ENCODE measurements at places on chromosomes 2 and 18.

DNA sequence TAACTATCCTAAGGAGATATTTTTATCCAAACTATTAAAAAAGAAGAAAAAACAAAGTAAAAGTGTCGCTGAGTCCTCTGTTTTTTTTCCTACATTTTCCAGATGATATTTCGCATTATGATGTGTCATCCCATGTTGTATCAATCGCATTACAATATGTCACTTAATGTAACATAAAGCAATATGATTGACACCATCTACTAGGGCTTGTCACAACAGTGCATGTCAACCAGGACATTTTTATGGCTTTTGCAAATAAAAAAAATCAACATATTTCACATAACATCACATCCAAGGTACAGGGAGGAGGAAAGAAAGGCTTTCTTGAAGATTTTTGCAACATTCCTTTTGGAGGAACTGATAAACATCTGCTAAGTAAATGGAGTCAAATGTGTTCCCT is 308.9 kb downstream of the ETAA1 start:
- DNase-seq: no peak

DNA sequence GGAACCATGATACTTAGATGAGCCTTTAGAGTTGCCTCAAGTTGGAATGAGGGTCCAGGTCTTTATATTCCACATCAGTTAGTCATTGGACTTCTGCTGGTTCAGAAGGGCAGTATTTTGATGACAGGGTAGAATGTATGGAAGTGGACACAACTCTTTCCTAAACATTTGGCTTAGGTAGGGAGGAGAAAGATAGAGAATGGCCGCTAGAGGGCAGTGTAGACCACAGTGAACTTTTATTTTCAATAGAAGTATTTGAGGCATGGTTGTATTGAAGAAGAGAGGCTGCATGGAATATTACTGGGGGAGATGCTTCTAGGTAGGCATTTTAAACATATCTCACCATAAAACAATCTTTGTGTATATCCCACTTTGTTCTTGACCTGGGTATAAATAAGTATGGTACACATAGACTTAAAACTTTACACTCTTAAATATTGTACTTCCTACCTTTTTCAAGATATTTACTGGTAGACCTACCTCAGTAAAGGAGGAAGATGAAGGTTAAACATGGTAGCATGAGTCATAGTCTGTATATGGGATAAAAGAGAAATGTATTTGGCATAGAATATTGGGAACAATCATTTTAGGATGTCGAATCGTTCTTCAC is 497.6 kb upstream of the FAM98A start:
- peak; percentile 6 for DNase-seq

- no peak for DNase-seq
Observed at GRCh38 chr2:105567996-105568494, 169.2 kb upstream of the FHL2 start.

- DNase-seq: no peak
Observed at GRCh38 chr2:18976168-18976961, 382.1 kb downstream of the OSR1 start.

DNA sequence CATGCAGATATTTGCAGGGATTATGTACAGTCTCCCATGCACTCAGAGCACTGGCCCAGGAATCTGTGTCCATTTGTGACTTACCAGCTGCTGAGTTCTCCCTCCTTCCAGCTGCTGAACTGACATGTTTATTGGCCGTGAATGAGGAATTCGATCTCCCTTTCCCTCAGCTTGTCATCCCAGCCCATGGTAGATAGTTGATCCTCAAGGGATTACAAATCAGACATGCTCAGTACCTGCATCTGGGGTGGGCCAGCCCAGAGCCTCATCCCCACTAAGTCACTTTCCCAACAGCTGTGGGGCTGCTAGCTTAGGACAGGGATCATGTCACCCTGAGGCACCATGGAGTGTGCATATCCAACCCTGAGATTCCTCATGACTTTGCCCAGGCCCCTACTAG is 1284.9 kb upstream of the LRRTM1 start:
- DNase-seq: no peak

GRCh38 chr2:195251214-195251613 is 405.8 kb upstream of the SLC39A10 start:
- no peak for DNase-seq

DNA sequence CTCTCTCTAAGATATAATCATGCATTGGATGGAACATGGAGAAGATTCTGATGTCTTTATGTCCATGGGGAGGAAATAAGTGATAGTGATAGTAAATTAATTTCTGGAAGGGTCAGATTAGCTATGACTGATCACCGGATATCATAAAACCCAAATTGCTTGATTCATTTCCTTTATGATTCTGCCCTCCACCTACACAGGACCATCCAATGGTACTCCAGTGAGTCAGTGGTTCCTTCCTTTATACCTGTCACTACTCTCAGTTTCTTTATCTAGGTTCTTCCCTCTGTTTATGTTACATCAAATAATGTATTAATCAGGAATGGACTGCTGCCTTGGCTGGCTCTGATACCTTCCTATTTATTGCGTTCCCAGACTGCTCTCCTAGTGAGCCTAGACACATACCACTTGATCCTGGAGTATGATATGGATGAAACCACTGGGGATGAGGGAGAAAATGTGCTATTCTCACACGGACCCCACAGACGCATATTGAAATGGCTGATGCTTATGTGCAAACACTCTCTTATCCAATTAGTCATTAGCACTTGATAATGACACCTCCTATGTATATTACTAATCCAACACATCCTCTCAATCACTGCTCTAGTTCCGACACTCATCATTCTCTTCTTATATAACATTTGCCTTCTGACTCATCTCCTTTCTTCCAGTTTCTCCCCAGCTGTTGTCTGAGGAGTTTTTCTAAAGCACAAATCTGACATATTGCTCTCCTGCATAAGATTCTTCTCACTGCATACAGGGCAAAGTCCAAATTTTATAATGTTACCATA is 315.6 kb downstream of the INSIG2 start:
- no peak for DNase-seq

- no peak for DNase-seq
Observed at GRCh38 chr2:235614176-235614860, 120.5 kb downstream of the AGAP1 start.

DNA sequence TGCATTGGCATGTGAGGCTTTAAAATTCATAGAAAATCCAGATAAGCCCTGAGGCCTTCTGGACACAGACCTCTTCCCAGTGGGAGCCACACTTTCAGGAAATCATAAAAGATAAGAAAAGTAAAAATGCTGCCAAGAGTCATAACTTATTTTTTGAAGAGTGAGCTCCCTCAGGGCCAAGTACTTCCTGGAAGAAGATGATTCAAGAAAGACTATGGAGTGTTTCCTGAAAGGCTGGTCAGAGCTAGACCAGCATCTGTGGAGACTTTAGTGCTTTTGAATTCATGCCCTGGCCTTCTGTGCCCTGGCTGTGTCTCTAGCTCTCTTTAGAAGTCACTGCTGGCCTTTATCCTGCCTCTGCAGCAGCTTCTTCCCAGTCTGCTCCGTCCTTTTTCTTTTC is 6.4 kb upstream of the XDH start:
- DNase-seq: no peak

GRCh38 chr2:180376066-180376465 is 369.0 kb upstream of the CWC22 start:
- DNase-seq: no peak

- DNase-seq: no peak
Observed at GRCh38 chr18:50099725-50100407, 95.1 kb downstream of the MYO5B start.

DNA sequence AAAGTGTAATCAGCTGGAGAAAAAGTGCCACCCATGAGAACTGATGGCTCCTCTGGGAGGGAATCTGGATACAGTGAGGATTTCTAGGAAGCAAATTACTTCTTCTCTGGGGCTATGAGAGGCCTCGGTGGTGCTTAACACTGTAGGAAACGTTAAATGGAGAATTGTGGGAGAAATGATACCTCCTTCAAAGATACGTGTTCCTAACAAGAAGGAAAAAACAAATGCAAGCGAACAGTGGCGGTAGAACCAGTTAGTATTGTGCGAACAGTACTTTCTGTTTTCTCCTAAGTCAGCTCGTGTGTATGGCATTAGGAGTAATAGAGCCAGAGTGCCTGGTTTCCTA is 587 bp upstream of the MTIF2 start:
- no peak for DNase-seq

GRCh38 chr2:96396602-96397001 is 61.0 kb downstream of the NCAPH start:
- DNase-seq: no peak

DNA sequence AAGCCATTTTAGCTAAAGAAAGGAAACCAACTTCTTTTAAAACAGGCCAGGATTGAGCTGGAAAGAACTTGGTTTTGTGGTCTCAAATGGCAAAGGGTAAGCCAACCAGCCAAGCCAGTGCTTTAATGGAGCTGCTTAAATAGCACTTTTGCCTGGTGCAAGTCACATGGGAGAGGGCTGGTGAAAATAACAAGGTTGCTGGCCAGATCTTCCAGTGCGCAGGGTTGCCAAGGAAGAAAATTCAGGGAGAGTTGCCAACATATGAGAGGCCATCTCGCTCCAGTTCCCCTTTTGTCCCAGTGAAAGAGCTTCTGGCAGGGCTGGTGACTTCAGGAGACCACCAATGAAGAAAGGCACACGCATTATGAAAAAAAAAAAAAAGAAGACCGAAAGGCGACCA is 57.3 kb downstream of the IRS1 start:
- DNase-seq: no peak

DNA sequence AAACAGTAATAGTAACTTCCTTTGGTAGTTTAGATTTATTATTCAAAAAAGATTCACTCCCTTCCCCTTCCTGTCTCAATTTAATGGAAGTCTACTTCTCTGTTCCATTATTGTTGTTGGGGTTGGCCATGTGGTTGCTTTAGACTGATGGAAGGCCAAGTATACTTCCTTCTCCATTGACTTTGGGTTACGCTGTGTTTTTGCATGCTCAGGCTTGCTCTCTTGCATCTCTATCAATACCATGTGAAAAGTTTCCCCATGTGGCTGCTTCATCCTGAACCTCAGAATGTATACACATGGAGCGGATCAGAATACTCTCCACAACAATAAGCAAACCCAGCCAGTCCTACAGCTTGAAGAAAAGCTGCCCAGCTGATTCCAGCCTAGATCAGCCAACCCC is 20.3 kb downstream of the CFAP210 start:
- DNase-seq: no peak

- DNase-seq: no peak
Observed at GRCh38 chr2:233409286-233409991, 55.1 kb downstream of the DGKD start.

- DNase-seq: no peak
Observed at GRCh38 chr18:37429791-37430190, 135.8 kb downstream of the CELF4 start.

- no peak for DNase-seq
Observed at GRCh38 chr18:79587226-79587741, 92.3 kb upstream of the CTDP1 start.

DNA sequence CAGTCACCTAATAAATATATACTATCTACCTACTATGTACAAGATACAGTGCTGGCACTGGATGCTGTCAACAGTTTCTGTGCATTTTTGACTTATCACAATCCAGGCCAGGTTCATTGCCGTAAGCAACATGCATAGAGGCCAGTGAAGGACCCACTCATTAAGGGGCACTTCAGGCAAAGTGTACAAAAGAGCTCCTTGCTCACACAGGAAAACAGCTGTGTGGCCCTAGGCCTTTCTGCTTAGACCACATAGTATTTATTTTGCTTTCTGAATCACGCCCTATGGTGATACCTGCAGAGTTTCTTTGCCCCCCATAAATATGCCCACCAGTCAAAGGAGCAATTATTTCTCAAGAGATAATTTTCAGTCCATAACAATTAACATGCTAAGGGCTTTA is 39.6 kb upstream of the STAT4 start:
- DNase-seq: no peak

DNA sequence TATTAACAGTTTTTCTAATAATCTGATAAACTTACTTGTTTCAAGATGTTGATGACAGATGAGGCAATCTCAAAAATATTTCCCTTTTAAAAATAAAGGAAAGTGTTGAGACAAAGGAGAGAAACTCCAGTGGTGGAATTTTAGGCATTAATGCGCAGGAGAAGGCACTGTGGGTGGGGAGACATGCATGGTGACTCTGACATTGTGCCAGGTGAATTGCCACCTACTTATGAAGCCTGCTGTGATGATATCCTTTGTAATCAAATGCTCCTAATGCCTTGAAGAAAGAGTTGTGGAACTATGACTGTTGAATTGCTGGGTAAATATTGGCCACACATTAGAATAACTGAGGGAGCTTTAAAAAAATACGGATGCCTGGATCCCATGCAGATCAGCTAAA is 101.4 kb downstream of the PLA2R1 start:
- no peak for DNase-seq

- DNase-seq: no peak
Observed at GRCh38 chr2:155298001-155298400, 599.5 kb downstream of the KCNJ3 start.

GRCh38 chr2:109213646-109214433 is 84.8 kb downstream of the SH3RF3 start:
- peak; percentile 12 for DNase-seq

- DNase-seq: no peak
Observed at GRCh38 chr2:70832386-70832785, 3.2 kb downstream of the CD207 start.

DNA sequence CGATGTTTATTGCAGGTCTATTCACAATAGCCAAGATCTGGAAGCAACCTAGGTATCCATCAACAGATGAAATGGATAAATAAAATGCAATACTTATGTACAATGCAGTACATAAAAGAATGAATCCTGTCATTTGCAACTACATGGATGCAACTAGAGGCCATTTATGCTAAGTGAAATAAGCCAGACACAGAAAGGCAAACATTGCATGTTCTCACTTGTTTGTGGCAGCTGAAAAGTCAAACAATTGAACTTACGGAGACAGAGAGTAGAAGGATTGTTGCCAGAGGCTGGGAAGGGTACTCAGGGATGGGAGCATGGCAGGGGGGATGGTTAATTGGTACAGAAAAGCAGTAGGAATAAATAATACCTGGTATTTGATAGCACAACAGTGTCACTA is 563.9 kb downstream of the TMX3 start:
- no peak for DNase-seq

DNA sequence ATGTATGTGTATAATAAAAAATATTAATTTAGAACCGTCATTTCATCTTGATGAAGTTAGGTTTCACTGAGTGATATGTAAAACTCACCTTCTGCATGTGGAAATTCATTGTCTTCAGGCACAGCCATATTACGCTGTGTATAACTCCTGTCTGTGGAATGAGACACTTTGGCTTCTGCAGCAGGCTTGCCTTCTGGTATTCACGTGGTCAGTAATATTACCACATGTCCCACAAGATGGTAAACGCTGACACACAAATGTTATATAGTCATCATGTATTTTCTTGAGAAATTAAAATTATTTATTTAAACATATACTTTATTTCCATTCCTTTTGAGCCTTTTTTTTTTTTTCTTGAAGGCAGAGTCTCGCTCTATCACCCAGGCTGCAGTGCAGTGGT is 25.1 kb upstream of the AAK1 start:
- DNase-seq: no peak

DNA sequence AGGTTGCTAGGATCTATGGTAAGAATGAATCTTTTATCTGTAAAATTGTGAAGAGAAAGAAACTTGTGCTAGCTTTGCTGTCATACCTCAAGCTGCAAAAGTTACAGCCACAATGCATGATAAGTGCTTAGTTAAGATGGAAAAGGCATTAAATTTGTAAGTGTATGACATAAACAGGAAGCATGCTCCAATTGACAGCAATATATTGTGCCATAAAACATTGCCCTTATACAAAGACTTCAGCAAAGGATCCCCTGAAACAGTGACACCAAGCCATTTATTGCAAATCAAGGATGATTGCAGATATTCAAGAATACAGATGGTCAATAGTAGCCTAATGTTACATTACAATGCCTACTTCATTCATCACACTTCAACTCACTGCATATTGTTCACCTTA is 283.1 kb downstream of the CPS1 start:
- DNase-seq: no peak

All from activated CD8-positive, alpha-beta memory T cell treated with anti-CD3 and anti-CD28 coated beads for 1 hour (primary cell).